ENCODE measurements at places on chromosomes 2 and 18.

DNA sequence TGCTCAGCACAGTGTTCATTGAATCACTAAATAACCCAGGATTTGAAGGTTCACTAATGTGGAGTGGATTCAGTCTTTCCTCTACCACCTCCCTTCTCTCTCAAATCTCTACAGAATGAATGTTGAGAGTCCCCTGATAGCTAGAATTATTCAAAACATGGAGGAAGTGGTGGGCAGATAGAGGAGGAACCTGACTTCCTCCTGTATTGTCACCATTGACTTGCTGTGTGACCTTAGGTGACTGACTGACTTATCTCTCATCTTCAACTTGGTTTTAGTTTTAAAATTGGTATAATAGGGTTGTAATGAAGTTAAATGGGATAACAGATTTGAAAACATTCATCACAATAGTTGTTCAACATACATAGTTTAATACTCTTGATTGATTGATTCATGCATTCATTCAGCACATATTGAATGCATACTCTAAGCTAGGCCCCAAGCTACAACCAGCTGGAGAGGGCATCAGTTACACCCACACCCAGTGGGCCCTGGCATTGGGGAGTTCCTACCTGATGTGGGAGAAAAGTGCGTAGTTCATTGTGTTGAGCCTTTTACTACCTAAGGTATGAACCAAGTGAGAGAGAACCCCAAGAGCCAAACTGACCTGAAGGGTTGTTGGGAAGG lies 96.0 kb downstream of the WDR7 start:
- DNase-seq = no peak

- DNase-seq = no peak
Observed at GRCh38 chr2:185700883-185701282, 37.7 kb upstream of the FSIP2 start.

GRCh38 chr2:238901461-238902057 lies 53.7 kb downstream of the TWIST2 start:
- DNase-seq = no peak

GRCh38 chr2:20097889-20098714 lies 46.7 kb upstream of the LAPTM4A start:
- peak; percentile 20 for DNase-seq

All from stimulated activated CD8-positive, alpha-beta memory T cell treated with anti-CD3 and anti-CD28 coated beads, Interleukin-4, amount 100 ng/mL, for 4 hours (primary cell).